ENCODE measurements at places on chromosomes 7 and 10.

- DNase-seq, result no peak
These were observed 175.2 kb upstream of the GRB10 start for GRCh38 chr7:50957855-50958254.

GRCh38 chr7:11517853-11518252 lies 314.1 kb downstream of the THSD7A start:
- DNase-seq, result no peak

GRCh38 chr7:135510592-135511183 lies 786 bp upstream of the CNOT4 start:
- no peak for DNase-seq

DNA sequence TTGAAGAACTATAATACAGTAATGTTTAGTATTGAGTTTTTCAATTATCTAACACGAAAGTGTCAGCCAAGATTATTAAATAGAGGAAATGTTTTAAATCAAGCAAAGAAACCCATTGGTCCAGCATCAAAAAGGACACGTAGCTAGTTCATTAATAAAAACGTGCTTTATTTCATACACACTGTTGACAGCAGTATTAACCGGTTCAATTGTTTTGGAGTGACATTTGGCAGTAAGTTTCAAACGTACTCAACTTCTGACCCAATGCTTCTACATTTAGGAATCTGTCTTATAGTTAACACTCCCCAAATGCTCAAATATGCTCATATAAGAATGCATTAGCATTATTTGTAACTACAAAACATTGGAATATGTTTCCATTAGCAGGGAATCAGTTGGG lies 41.3 kb downstream of the SLC16A12 start:
- DNase-seq, result no peak

DNA sequence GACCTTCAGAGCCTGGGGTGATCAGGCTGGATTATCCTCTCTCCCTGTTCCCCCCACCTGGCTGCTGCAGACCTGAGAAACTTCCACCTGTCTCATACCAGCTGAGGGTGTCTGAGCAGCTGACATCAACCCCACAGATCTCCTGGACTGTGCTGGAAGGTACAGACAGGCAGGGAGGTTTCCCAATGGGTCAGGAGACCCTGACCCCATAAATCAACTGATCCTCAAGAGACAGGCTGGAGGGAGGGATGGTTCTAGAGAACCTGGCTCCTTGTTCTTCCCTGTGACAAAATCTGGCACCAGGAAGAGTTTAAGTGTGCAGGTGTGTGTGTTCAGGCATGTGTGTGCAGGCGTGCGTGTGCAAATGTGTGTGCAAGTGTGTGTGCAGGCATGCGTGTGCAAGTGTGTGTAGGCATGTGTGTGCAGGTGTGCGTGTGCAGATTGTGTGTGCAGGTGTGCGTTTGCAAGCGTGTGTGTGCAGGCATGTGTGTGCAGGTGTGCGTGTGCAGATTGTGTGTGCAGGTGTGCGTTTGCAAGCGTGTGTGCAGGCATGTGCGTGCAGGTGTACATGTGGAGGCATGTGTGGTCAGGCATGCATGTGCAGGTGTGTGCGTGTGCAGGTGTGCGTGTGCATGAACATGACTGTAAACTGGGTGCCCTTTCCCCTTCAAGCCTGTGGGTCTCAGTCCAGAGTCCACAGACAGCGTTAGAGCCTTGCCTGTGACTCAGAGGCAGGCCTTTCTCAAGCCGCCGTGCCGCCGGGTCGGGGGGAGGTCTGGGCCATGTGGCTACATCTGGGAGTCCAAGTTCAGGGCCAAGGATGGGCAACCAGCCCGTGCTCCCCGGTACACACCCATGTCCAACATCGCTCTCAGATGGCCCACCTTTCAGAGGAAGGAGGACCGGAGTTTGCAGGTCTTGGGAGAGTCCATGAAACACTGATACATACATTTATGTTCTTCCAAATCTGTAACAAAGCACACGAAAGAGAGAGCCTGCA lies 50.1 kb upstream of the ELN start:
- no peak for DNase-seq

DNA sequence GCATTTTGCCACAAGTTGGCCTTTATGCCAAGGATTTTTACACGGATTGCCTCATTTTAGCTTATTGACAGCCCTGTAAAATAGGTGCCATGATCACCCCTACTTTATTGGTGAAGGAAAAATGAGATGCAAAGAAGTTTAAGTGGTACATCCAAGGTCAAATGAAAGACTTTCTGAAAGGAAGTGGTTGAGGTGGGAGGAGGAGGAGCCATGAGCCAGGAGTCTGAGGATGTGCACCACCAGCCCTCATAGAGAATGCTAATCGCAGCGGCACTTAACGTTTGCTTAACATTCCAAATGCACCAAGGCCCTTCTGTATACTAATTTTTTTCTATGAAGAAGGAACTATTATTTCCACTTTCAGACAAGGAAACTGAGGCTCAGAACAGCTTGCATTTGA lies 31.0 kb upstream of the LRRC18 start:
- DNase-seq, result no peak

- DNase-seq, result no peak
These were observed 29.1 kb upstream of the EPC1 start for GRCh38 chr10:32376097-32376496.

DNA sequence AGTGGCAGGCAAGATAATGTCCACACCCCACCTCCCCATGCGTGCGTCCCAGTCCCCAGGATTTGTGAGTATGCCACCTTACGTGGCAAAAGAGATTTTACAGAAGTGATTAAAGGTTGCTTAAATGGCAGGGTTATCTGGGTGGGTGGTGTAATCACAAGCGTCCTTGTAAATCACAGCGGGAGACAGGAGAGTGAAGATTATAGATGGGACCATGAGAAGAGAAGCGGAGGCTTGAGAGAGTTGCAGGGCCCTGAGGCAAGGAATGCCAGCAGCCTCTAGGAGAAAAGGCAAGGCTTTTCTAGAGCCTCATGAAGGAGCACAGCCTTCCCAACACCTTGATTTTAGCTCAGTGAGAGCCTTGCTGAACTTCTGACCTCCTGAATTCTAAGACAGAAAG lies 10.2 kb downstream of the ZRANB1 start:
- no peak for DNase-seq

- no peak for DNase-seq
These were observed 37.8 kb downstream of the SRPK2 start for GRCh38 chr7:105350906-105351305.

DNA sequence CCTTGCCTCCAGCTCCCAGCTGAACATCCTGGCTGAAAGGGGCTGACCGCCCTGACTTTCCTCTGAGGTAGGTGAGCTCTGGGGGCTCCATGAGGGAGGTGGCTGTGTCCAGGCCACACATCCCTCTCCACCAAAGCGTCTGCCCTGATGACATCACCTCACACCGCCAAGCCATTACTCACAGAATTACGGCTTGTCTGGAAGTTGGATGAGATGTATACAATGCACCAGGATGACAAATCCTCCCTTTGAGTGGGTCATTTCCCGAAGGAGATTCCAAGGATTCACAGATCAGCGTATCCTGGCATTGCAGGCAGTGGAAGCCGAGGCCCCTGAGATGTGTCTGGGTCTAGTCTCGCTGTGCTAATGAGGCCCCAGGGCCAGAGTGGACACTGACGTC lies 15.1 kb upstream of the RET start:
- DNase-seq, result no peak

DNA sequence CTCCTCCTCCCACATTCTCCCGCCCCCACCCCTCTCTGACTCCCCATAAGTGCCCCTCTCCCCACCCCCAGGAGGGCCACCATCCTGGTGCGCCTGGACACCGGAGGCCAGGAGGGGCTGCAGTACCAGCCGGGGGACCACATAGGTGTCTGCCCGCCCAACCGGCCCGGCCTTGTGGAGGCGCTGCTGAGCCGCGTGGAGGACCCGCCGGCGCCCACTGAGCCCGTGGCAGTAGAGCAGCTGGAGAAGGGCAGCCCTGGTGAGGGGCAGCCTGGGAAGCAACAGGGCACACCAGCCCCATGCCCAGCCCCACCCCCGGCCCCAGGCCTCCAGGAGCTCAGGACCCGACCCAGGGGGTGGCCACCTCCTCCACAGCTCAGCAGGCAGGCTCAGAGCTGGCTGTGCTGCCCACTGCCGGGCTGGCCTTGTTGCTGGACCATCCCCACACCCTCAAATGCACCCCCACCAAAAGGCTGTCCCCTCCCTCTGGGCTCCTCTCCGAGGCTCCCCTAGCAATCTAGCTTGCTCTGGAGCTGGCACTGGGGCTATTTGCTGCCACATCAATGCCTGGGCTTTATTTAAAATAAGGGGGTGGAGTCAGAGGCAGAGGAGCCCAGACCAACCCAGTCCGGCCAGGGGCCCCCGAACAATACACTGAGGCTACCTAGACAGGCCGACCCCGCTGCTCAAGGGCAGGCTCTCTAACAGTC lies 14.8 kb downstream of the ATG9B start:
- no peak for DNase-seq

- DNase-seq, result no peak
These were observed 1634.5 kb upstream of the LRRTM3 start for GRCh38 chr10:65291286-65291685.

DNA sequence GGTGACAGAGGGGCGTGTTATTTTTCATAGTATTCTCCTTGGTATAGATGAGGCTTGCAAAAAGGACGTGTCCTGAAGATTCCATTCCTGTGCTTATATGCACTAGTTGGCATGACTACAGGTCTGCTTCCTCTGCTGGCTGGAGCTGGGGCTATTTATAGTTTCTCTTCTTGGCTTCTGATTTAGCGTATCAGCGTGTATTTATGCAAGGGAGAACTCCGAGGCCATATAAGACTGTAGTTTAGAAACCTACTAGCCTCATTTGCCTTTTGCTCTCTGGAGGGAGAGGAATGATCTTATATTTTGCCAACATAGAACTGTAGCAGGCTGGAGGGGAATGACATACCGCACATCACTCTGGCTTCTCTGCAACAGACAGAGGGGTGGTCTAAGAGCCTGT lies 39.7 kb downstream of the CACNB2 start:
- DNase-seq, result no peak

- DNase-seq, result no peak
These were observed 116.9 kb upstream of the ABI1 start for GRCh38 chr10:26977635-26978034.

GRCh38 chr7:8121243-8121642 lies 140.7 kb downstream of the ICA1 start:
- DNase-seq, result no peak

GRCh38 chr7:137755846-137756651 lies 90.7 kb downstream of the DGKI start:
- DNase-seq, result no peak

DNA sequence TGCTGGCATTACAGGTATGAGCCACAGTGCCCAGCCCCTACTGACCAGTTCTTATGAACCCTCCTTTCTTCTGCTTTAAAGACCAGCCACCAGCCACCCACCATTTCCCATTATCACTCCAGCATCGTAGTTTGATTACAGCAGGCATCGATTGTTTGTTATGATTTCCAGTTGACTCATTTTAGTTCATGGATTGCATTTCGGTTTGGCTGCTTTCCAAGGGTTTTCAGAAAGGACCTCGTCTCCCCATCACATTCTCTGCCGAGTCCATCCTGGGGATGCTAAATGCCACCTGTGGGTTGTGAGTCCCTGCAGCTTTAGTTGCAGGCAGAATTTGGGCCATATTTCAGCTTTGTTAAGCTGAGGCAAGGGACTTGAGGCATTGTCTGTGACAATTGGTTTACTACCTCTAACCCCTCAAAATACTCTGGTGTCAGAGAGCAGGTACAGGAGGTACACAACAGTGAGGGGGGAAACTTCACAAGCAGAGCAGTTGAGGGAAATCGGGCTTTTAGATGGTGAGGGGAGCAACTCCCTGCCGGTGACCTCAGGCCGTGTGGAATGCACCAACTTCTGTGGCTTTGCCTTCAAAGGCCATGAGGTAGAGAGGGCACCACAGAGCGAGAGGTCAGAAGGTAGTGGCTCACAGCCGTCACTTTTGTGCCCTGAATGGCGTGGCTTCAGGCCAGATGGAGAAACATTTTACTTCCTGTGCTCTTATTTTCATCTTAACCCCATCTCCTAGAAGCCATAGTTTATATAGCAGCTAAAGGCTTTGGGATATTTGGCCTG lies 203.8 kb downstream of the CCDC3 start:
- DNase-seq, result no peak

DNA sequence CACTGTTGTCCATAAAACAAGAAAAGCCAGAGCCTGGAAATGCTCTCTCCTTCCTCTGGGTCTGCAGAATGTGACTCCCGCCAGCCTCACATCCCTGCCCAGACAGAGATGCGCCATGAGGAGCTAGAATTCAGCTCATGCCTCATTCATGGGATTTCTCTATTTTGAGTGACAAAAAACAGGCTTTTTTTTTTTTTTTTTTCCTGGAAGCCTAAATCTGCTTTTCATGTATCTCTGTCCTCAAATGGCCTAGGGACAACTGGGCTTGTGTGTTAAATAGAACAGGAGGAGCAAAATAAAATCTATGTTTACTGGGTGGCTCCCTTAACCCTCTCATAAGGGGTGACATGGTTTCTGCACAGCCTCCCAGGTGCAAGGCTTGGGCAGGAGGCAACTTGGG lies 679.7 kb upstream of the AUTS2 start:
- no peak for DNase-seq

DNA sequence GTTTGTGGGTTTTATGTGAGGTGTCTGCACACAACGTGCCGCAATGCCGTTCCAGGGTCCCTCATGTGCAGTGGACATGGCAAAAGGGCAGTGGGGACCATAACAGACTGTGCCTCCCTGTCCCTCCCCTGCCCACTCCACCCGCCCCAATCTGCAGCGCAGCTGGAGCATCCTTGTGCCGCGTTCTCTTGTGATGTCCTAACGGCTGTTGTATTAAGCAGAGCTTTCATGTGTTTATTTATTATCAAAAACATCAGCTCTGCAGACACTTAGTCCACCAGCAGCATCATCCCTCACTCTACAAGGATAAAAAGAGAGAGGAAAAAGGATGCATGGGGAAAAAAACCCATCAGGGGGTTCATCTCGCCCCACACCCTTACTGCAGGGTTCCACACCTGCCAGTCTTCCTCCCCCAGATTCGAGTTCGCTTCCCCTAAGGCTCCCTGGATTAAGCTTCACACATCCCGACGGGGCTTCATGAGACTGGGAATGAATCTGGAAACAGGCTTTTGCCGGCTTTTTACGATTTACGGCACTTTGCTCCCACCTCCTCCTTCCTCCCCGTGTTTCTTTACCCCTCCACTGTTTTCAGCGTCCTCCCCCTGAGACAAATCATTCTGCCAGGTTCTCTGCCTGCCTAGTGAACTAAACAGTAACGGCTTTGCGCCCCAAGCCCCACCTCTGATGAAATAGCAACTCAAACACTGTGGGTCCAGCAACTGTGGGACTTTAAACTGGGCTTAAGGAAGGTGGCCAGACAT lies 301.4 kb downstream of the CAMK1D start:
- DNase-seq, result no peak

- DNase-seq, result no peak
These were observed 42.6 kb upstream of the CFAP46 start for GRCh38 chr10:132984801-132985545.

DNA sequence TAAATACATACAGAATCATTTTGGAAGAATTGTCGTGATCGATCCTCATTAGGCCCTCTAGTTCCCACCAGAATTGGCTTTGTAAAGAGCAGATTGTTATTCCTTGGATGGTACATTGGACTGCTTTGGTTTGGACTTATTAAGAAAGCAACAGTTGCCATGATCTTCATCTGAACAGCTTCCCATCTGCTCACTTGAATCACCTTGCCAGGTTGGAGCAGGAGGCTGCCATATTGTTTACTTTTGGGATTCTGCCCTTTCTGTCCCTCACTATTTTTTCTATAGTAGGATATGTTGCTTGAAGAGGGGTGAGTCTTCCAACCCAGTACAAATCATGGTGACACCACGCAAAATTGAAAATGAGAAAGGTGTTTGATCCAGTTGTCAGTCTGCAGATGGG lies 199.6 kb downstream of the TCF7L2 start:
- DNase-seq, result no peak

Data from activated CD8-positive, alpha-beta memory T cell treated with anti-CD3 and anti-CD28 coated beads for 24 hours (primary cell).